ENCODE measurements at places on chromosomes 3 and 15.

- DNase-seq = no peak
These were observed 3.6 kb downstream of the ZNF385D start for GRCh38 chr3:21747376-21747775.

DNA sequence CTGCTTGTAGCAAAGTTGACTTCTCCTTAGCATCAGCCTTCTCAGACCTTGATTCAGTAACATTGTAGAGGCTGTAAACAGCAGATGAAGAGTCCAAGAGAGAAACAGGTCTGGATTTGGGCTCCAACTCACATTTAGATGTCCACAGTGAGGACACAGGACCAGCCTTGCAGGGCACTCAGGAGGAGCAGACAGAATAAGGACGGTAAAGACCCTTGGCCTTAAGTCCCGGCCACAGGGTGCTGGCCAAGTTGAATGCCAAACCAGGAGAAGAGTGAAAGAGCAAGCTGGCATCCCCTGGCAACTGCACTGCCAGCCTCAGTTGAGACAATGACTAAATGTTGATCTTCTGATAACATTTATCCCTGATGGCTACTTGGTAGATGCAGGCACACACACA is 136.3 kb downstream of the LRRK1 start:
- DNase-seq = no peak

- DNase-seq = no peak
These were observed 22.9 kb downstream of the MYLK start for GRCh38 chr3:123861081-123861836.

GRCh38 chr3:135755330-135756105 is 210.0 kb upstream of the PPP2R3A start:
- DNase-seq = no peak

DNA sequence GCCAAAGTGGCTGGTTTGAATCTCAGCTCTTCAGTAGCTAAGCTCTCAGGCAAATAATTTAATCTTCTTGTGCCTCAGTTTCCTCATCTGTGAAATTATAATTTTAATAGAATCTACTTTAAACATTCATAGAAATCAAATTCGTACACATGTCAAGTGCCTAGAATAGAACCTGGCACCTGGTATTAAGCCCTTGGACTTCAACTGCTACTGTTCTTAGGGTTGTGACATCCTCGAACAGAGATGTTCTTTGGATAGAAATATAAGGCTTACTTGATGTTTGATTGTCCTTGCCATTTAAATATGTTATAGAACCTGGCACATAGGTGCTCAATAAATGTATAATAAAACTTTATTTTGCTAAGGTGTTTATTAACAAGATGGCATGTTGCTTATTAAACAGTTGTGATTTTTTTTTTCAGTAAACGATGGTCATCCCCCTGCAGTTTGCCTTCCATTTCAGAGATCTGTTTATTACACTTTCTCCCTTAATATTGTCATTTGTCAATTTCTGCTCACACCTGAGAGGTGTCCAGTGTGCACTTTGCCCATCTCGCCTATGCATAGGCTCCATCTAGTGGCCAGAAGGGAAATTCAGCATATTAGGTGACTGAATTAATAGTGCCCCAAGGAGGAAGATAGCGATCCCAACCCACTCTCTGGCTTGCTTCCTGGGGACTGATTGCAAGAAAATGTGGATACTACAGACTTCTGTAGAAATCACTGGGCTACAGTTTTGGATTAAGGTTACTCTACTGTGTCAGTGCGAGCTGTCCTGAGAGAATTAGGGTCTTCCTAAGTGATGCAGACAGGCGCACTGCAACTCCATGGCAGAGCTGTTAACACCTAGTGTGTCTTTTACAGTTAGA is 10.7 kb downstream of the IGF1R start:
- peak; percentile 41 for DNase-seq

DNA sequence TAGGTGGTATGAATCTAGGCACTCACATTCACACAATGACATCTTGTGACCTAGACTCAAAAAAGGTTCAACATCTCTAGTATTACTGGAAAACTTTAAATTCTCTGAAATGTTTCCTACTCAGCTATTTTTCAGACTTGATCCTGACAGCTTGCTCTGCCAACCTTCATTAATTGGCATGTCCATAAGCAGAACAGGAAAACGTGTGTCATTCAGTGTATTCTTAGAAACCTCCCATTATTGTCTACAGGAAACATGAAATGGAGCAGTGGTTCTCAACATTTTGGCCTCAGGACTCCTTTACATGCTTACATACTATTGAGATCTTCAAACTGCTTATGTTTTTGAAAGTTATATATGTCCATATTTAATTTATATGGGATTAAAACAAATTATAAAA is 363.2 kb downstream of the NAALADL2 start:
- no peak for DNase-seq

DNA sequence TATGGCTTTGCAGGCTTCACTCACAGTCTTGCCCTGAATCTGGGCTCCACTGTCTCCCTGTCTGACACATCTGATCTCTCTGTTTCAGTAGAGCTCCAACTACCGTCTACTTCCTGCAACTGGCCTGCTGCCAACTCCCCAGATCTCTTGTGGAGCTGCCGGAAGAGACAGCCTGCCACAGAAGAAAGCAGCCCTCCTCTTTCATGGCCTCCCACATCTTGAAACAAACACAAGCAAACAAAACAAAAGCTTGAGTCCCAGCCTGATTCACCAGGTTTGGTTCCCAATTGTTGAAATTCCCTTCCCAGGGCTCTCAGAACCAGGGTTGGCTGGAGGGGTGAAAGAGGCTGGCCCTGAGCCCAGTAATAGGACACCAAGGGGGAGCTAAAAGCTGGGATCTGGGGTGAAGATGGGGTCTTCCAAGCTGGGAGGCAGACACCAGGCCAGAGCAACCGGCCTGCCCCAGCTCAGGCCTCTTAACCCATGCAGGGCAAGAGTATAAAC is 55.3 kb upstream of the CA12 start:
- peak; percentile 61 for DNase-seq

DNA sequence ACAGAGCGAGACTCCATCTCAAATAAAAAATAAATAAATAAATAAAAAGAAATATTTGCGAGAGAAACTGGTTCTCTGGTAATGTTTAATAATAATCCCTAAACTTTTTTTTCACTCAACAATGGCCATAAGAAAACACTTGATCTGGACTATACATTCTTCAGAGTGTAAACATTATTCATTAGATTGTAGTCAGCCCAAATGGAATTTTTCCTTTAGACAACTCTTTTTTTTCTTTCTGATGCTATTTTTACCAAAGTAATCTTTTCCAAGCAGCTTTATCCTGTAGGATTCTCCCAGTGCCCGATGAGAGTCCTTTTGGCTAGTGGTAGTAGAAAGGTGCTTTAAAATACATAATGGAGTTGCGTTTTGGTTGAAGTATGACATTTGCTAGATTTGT is 90.4 kb downstream of the NEDD4 start:
- DNase-seq = no peak

DNA sequence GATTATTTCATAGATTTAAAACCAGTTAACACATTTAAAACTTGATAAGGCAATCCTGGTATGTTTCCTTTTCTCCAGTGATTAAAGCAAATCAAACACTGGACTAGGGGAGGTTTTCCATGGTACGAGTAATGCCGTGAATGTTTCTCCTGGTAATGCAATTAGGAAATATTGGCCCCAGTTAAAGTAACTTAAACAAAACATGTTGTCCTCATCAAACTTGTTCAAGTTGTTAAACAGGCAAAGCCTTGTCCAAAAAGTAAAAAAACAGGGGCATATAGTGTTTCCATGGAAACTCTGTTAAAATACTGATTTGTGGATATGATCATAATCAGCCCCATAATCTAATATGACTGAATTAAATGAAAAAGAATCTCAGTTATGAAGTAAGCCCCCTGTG is 13.1 kb upstream of the LRTM1 start:
- no peak for DNase-seq

GRCh38 chr3:47079432-47079831 is 84.5 kb downstream of the SETD2 start:
- no peak for DNase-seq

DNA sequence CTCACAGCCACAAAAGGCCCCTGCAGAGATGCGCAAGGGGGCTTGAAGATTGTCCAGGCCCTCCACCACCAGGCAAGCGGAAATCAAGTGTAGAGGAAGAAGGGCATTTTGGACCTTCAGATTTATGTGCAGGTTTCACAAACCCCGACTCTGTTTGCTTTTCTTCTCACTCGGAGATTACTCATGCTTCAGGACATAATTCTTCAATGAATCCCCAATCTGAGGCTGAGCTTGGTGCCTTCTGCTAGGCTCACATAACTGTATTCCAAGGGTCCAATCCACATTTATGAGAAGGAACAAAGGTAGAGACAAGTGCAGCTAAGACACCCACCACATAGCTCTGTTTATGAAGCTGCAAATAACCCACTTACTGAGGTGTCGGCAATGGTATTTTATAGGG is 50.6 kb upstream of the NMNAT3 start:
- no peak for DNase-seq

DNA sequence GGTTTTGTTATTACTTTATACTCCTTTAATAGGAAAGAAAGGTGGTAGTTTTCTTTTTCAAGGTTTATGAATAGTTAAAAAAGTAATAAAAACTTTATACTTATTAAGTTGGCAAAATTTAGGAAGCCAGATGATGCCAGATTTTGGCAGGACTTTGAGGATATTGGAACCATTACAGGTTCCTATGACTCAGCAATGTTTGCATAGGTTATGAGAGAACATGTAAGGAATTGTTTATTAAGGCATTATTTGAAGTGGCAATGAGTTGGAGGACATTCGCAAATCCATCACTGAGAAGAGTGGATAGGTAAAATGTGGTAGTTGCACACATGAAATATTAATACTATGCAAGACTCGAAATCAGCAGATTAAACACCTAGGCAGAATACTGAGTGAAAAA is 29.9 kb downstream of the CDAN1 start:
- no peak for DNase-seq

DNA sequence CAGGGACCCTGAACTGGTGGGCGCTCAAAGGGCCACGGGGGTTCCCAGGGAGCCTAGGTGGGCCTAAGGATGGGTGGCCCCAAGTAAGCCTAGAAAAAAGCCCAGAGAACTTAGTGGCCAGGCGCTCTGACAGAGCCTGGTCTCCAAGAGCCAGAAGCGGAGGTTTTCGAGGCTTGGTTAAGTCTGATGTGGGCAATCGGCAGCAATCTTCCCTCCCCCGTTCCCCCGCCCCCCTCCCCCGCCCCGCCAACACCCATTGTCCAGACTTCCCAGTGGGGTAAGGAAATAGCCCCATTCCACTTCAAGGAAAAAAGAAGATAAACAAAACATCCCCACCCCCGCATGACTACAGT is 6.7 kb downstream of the EOMES start:
- DNase-seq = no peak

GRCh38 chr3:41792806-41793205 is 169.1 kb downstream of the ULK4 start:
- DNase-seq = no peak

DNA sequence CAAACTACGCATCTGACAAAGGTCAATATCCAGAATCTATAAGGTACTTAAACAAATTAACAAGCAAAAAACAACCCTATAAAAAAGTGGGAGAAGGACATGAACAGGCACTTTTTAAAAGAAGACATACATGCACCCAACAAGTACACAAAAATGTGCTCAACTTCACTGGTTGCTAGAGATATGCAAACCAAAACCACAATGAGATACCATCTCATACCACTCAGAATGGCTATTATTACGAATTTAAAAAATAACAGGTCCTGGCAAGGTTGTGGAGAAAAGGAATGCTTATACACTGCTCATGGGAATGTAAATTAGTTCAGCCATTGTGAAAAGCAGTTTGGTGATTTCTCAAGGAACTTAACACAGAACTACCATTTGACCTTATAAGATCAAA is 175.6 kb upstream of the MLF1 start:
- no peak for DNase-seq

All from amygdala (tissue), 56 donors.